ENCODE measurements at places on chromosomes 6 and 20.
A peak's percentile ranks its signal among the peaks of the same experiment; 100 is the strongest.

DNA sequence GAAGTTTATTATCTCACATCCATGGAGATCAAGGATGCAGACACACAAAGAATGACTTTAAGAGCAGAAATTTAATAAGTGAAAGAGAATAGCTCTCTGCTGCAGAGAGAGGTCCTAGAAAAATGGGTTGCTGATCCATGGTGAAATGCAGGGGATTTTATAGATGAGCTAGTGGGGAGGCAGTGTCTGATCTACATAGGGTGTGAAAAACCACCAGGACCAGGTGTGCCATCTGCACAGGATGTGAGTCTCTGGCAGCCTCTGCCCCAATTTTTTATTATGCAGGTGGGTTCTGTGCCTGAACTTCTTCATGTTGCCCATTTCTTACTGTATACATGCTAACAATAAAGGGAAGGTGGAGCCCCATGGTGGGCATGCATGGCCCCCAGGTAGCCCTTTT lies 19.9 kb upstream of the NANP start:
- no peak for DNase-seq

DNA sequence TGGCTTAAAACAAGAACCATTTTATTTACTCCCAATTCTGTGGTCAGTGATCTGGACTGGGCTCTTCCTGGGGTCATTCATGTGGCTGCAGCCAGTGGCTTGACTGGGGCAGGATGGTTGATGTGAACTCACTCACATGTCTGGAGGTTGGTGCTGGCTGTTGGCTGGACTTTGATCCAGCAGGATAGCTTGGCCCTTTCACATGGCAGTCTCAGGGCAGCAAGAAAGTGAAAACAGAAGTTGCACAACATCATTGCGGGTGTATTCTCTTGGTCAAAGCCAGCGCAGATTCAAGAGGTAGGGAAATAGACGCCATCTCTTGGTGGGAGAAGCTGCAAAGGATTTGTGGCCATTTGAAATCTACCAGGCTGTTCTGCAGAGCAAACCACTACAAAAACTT lies 77.2 kb downstream of the MDGA1 start:
- DNase-seq = no peak

- peak; percentile 37 for DNase-seq
Observed at GRCh38 chr6:35400111-35400510, 52.0 kb upstream of the FANCE start.

DNA sequence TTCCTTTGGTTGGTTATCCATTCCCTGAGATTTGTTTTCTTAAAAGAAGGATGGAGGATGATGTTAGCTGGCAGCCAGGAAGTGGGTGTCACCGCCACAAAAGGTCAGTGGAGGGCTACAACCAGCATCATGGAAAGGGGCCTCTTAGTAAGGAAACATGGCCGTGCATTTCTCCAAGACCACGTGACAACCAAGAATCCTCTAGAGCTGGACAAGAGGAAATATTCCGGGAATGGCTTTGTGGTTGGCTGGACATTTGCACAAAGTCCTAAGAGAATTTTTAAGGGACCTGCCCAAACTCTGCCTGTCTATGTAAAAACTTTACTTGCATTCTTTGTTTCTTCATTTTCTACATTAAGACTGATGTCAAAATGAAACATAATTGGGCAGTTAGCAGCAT lies 399.9 kb upstream of the MARCKS start:
- no peak for DNase-seq

- DNase-seq = no peak
Observed at GRCh38 chr20:59255256-59255655, 45.2 kb upstream of the EDN3 start.

- peak; percentile 96 for DNase-seq
Observed at GRCh38 chr6:37244430-37245310, 12.9 kb upstream of the TBC1D22B start.

DNA sequence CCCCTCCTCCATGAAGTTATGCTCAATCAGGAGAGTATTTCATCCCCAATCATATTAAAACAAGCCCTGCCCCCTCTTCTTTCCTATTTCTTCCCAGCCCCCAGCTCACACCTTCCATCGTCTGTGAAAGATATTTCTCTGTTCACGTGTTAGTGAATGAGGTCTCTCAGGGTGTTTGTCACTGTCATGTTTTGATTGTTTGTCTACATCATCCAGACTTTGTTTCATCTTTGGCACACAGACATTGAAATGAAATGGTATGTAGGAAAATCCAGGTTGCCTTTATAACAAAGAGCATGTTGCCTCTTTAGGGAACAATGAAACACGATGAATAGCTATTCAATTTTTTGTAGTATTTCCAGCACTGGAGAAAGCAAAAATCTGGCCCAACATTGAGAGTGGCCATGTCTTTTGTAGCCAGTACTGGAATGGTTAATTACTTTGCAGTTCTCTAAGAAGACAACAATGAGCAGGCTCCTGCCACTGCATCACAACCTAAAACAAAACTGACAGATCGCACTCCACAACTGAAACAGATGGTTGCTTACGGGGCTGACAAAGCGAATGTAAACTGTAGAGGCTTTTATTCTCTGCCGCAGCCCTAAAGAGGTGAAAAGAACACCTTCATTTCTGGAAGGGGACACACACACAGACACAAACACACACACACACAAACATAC lies 543.6 kb upstream of the CITED2 start:
- DNase-seq = no peak

DNA sequence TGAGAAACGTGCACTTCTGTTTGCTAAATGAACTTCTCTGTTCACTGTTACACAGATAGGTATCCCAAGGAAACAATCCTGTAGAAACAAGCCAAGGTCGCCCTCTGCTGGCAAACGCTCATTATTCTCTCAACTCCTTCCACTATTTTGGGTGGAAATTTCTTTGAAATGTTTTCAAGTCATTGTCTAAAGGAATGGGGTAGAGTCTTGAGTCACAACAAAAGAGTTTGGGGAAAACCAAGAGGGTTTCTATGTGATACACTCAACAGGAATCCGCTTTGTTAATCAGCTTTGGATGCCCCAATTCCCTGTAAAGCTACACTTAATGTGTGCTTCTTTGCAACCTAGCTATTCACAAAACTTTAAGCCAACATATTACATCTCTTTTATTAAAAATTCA lies 4.6 kb upstream of the RAE1 start:
- DNase-seq = peak; percentile 74

DNA sequence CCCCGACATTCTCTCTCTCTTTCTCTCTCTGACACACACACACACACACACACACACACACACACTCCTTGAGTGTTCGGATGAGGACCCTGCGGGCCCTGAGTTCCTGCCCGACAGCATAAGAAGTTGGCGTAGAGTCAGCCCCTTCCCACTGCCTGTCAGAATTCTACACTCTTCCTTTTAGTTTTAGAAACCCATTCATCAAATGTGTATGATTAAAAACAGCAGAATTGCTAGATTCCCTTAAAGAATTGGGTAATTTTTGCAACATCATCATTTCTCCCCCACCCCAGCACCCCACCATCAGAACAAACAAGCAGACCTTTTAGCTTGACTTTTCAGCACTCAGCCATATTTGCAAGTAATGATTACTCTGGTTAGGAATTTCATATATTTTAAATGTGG lies 322.8 kb downstream of the FARS2 start:
- no peak for DNase-seq

- DNase-seq = peak; percentile 55
Observed at GRCh38 chr20:46230801-46231282, 77.5 kb downstream of the CDH22 start.

- no peak for DNase-seq
Observed at GRCh38 chr6:113147544-113147943, 709.6 kb upstream of the MARCKS start.

DNA sequence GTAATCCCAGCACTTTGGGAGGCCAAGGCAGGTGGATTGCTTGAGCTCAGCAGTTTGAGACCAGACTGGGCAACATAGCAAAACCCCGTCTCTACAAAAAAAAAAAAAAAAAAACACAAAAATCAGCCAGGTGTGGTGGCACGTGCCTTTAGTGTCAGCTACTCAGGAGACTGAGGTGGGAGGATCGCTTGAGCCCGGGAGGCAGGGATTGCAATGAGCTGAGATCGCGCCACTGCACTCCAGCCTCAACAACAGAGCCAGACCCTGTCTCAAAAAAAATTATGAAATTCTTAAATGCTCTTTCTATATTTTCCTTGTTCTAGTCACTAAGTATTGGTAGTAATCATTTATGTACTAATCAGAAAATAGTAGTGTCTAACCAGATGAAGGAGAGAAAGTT lies 30.6 kb downstream of the SYTL3 start:
- no peak for DNase-seq
